ENCODE measurements at places on chromosomes 2 and 18. TPM values are rescaled to one million over a fixed set of nuclear protein-coding genes. Genes with fewer than 3 reads are reported as not detected.

Gene LINC00305
- not detected for total RNA-seq

Gene SLC9A2
- total RNA-seq, result not detected

Gene PROKR1
- total RNA-seq, result not detected

Gene HOXD1
- total RNA-seq, result not detected

Gene ICA1L
- total RNA-seq, result 0.53 TPM

Gene BOLL
- total RNA-seq, result not detected

Gene PEX13
- total RNA-seq, result 23.1 TPM

Gene NCKAP5
- 4.5 TPM for total RNA-seq

Gene HOXD9
- not detected for total RNA-seq

Gene ERFE
- total RNA-seq, result not detected
